ENCODE measurements at places on chromosomes 1 and 21.

GRCh38 chr1:211813590-211813989 is 17.0 kb downstream of the LPGAT1 start:
- DNase-seq: no peak

- DNase-seq: no peak
These were observed 109.1 kb downstream of the CD247 start for GRCh38 chr1:167409183-167409582.

DNA sequence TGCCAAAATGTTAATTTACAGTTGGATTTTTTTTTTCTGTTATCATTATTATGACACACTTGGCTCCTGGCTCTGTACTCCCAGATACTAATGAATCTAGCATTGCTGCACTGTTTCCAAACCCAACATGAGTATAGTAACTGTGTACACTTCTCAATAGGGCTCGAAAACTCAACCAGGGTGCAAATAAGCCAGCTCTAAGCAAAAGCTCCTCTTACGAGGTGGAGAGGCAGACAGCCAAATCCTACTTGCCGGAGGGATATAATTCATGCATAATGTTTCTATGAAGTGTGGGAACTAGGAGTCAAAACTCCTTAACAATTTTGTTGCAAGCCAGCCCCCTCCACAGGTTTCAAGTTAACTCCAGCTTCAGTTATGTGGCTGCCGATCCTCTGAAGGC is 510.4 kb upstream of the ZP4 start:
- no peak for DNase-seq

DNA sequence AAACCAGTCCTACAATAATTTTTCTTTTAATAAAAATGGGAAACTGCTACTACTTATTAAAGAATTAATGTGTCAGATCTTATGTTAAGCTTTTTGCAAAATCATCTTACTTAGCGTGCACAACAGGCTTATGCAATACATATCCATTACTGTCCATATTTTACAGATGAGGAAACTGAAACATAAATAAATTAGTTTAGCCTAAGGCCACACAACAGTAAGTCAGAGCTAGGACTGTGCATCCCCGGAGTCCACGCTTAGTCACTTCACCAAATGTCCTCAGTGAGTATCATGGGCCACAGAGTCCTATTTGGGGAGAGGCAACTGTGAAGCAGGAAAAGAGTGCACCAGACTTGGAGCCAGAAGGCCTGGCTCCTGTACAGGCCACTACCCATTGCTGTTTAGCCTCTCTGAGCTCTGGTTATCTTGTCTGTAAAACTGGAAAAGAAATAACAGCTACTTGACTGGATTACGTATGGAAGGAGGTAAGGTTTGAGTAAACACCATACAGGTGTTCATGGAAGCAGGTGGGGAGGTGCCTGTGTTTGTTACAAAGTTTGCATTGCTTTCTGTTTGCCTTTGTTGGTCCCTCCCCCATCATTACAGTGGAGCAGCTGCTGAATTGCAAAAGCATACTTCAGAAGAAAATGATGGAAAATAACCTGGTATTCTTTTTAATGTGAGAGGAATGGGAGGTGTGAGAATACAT is 192.8 kb downstream of the FCRL5 start:
- DNase-seq: no peak

DNA sequence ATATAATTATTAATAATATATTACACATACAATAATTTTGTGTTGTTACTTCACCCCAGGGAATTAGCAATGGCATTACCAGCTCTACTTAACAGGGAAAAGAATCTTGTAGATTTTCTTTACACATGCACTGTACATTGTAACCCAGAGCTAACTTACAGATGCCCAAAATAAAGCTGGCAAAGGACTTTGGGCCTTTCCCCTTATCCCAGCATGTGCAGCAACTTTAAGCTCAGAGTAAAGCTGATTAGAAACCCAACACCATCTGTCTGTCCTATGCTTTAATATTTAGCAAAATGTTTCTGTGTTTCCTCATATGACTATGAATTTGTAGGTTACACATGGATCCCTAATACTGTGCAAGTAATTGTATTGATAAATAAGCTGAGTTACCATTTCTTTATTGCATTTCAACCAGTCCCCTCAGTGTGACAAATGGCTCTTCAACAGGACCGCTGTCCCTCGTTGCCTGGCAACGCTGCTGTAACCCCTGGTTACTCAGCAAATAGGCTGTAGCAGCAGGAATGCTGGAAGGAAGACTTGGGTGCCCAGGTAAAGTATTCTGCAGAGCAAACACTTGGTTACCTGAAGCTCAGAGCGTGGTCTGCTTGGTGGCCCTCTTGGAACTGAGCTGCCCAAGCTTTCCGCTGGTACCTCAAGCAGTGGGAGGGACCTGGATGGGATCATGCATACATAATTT is at the start of gene USH2A:
Gene USH2A (minus strand): TSS at position 628 of the 700 bp plus-strand sequence. CDS start 1,112 bp downstream, outside the sequence.
- no peak for DNase-seq

GRCh38 chr21:25558123-25558522 is 49.2 kb downstream of the MRPL39 start:
- DNase-seq: no peak

GRCh38 chr21:42655796-42656770 is 2.7 kb downstream of the PDE9A start:
- no peak for DNase-seq

- DNase-seq: no peak
These were observed 89.2 kb upstream of the OLFM3 start for GRCh38 chr1:102085896-102086295.

- no peak for DNase-seq
These were observed 9.1 kb upstream of the LCE2D start for GRCh38 chr1:152654110-152654509.

DNA sequence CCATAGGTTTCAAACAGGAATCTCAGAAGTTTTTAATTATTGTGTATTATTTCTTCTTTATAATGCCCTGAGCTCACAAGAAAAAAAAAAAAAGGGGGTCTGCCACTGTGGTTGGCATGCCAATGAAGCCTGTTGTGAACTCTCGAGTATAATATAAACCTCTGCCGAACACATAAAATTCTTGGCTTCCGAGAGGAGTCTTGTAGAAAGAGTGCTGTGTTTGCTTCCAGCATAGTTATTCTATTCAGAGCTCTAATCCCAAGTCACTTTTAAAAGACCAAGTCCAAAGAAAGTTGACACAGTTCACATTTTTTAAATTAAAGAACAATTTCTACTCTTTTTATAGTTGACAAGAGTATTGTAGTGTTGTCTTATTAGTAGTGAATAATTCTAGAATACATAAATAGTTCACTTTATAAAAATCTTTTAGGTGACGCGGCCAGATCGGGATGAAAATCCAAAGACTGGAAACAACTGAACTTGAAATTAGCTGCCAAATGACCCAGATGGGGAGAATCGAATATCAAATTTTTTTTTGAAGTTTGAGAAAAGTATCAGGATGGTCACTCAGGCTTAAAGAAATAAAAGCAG is 293.2 kb downstream of the DUSP10 start:
- no peak for DNase-seq

GRCh38 chr1:1250786-1251284 is 4.3 kb upstream of the C1QTNF12 start:
- DNase-seq: no peak

Measured in mesothelial cell of epicardium (in vitro differentiated cells).